ENCODE measurements at places on chromosomes 13 and 19.
A peak's percentile ranks its signal among the peaks of the same experiment; 100 is the strongest.

DNA sequence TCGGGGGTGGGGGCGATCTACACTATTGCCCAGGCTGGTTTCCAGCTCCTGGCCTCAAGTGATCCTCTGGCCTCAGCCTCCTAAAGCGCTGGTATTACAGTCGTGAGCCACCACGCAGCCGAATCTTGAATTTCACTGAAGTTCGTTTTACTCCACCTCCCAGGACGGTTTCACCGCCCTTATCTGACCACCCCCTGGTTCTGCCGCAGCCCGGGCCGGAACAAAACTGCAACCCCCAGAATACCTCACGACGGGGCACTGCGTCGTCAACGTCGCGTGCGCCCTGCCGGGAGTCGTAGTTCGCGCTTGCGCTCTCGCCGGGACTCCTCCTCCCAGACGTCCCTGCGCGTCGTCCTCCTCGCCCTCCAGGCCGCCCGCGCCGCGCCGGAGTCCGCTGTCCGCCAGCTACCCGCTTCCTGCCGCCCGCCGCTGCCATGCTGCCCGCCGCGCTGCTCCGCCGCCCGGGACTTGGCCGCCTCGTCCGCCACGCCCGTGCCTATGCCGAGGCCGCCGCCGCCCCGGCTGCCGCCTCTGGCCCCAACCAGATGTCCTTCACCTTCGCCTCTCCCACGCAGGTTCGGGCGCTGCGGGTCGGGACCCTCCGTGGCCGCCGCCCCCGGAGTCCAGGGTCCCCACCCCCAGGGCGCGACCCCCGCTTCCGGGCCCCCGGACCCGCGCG is at the start of gene ATP5F1D:
Gene ATP5F1D, plus strand, starts transcription at position 335 of the 679 bp plus-strand sequence. Its CDS starts 100 bp downstream, at position 435.
- DNase-seq: peak; percentile 92

DNA sequence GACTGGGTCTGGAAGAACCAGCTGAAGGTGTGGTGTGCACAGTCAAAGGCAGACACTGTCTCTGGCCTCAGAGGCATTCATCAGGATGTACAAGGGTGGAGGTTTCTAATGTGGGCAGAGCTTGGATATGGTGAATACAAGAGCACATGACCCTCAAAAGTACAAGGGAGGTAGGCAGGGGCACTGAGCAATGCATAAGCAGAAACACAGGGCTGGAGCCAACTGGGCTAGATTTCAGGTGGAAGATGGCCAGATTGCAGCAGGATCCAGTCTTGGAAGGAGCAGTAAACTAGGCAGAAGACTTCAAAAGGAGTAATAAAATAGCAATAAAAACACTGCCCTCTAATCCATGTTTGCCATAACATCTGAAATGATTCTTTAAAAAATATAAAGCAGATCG is 417.1 kb downstream of the OLFM4 start:
- peak; percentile 25 for DNase-seq

DNA sequence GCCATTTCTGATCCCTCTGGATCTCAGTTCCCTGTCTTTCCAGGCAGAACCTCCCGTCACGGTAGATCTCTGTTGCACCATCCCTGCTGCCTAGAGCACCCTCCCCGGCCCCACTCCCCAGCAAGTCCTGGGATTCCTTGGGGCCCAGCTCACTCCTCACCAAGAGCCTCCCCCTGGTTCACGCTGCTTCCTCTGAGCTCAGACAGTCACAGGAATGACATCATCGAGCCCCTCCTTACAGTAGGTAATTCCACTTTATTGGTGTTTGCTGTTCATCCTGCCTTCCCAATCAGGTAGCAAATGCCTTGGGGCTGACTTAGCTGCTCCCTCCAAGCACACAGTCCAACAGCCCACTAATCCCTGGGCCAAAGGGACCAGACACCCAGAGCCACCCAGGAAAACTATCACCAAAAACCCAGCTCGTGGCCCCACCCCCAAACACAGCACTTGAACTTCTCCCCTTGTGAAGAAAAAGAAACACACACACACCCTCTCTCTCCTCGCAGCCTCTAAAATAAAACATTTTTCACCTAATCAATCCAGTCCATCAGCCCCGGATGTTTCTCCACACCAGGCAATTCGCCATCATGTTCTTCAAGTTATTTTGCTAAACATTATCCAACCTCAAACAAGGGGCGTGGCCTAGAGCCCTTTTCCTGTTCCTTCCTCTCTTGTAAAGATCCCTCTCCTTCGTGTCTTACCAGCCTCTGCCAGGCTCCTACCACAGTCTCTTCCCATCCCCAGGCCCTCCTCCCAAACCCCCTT is 2.5 kb downstream of the NAPA start:
- DNase-seq: no peak

- no peak for DNase-seq
Measured at GRCh38 chr13:94827566-94827965, 115.2 kb upstream of the SOX21 start.

DNA sequence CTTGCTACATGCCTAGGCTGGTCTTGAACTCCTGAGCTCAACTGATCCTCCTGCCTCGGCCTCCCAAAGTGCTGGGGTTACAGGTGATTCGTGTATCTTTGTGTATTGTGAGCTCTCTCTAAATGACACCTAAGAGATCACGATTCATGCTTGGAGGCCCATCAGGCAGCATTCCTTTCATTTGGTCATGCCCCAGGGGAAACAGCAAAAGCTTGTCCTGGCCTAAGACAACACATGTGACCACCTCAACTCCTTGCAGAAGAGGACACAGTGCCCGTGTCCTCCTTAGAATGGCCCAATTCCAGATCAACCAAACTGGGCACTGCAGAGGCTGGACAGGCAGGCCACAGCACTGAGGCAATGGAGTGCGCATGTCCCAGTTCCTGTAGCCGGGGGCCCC is 32.5 kb downstream of the ZC3H4 start:
- no peak for DNase-seq

DNA sequence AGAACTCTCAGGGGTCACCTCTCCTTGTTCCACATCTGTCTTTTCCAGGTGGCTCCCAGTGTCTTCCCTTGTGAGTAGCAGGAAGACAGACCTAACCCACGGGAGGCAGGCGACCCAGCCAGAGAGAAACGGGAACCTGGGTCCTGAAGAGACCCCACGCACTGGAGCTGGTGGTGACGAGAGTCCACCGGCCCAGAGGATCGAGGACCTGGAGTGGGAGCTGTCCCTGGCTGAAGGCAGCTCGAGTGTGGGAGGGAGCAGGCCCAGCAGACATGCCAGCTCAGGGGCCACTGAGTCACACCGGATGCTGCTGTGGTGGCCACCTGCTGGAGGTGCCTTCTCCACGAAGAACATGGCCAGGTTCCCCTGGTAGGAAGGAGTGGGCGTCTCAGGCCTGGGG is 66.5 kb upstream of the ATP12A start:
- no peak for DNase-seq

GRCh38 chr13:99471221-99472121 is 29.8 kb upstream of the TM9SF2 start:
- no peak for DNase-seq

GRCh38 chr19:1011831-1012333 is 9.0 kb downstream of the TMEM259 start:
- no peak for DNase-seq

DNA sequence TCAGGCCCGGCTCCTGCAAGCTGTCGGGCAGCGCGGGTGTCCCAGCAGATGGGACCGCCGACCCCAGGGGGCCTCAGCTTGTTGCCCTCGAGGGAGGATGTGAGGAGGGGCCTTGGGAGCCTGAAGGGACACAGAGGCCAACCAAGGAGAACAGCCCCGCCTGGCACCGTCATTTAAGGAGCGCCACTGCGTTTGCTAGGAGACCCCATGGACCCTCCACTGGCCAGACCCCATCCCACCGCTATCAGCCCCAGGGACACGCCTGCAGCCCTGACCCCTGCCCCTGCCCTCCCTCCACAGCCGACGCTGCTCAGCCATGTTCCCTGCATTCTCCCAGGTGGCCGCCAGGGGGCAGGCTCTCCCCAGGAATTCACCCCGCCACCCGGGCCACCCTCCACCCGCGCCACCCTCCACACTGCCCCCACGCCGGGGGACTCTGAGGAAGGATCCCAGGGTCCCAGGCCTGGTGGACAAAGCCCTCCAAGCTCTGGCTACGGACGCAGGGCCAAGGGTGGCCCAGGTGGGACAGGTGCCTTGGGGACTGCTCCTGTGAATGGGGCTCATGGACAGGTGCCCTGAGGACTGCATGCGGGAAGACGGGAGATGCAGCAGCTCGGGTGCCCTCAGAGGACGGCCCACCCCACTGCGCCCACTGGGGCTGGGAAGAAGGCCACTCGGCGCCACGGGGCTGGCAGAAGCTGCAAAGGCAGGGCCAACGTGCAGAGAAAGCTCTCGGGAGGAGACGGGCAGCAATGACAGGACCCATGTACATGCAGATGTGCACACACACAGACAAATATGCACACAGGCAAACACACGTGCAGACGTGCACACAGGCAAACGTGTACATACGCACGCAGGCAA is 34.4 kb downstream of the PIP5K1C start:
- peak; percentile 68 for DNase-seq

DNA sequence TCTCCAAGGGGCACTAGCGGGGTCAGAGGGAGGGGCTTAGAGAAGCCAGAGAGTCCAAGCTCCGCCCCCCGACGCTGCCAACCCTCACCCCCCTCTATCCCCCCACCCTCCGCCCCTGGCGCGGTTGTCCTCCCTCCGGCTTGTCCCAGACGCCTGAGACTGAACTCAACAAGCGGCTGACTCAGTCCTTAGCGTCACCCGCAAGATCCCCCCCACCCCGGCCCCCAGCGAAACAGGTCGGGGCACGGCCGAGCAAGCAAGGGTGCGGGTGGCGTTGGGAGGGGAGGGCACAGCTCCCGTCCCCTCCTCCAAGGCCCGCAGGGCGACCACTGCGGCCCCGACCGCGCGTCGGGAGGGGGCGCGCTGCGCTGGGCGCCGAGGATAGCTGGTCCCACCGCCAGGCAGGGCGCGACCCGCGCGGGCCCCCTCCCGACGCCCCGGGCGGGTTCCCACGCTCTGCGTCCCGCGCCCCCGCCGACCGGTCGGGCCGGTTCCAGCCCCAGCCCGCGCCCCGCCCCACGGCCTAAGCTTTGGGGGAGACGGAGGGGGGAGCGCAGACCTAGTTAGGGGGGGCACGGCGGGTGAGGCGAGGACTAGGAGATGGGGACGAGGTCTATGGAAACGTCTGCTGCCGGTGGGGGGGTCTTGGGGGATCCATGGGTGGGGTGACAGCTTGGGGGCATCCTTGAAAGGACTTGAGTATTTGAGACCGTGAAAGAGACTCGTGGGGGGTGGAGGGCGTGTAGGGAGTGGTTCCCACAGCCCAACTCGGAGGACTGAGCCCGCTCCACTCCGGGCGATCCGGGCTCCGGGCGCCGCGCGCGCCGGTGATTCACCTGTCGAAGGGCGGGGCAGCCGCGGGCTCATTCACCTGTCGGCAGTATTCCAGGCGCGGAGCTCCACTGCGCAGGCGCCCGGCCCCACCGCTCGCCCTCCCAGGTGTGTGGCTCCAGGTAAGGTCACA is 5.1 kb downstream of the NOTCH3 start:
- no peak for DNase-seq

GRCh38 chr13:50686551-50686950 is 156.9 kb downstream of the DLEU7 start:
- no peak for DNase-seq

GRCh38 chr19:8302357-8302691 is 5.8 kb downstream of the CD320 start:
- DNase-seq: no peak

GRCh38 chr13:112588490-112589297 is 741 bp upstream of the TUBGCP3 start:
- no peak for DNase-seq

DNA sequence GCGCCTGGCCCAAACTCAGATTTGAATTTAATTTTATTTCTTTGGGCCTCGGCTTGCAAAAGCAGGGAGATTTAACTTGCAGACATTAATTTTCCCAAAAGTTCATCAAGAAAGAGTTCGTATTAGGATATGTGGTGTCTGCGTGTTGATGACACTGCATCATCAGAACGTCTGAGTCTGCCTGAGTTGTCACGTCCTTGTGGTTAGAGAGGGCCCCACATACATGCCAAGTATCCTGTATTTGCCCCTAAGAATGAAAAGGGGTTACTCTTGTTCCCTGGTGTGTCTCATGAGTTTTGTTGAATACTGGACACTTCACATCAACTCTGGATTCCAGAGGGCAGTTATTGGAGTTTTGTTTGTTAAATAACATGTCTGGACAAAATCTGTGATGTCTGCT is 5.6 kb upstream of the TEX29 start:
- DNase-seq: no peak

GRCh38 chr13:30443957-30444404 is 21.7 kb downstream of the UBE2L5 start:
- DNase-seq: no peak

Measured in dorsolateral prefrontal cortex (tissue), 122 donors.